WERI-Rb-1 (cell line): ENCODE measurements at places on chromosomes 2 and 18.

- DNase-seq: no peak
Measured at GRCh38 chr2:146997488-146997887, 847.3 kb upstream of the ACVR2A start.

- DNase-seq: peak; percentile 45
Measured at GRCh38 chr18:7393080-7393479, 162.2 kb downstream of the LRRC30 start.

GRCh38 chr2:148971547-148971946 is 67.0 kb upstream of the LYPD6B start:
- DNase-seq: no peak

DNA sequence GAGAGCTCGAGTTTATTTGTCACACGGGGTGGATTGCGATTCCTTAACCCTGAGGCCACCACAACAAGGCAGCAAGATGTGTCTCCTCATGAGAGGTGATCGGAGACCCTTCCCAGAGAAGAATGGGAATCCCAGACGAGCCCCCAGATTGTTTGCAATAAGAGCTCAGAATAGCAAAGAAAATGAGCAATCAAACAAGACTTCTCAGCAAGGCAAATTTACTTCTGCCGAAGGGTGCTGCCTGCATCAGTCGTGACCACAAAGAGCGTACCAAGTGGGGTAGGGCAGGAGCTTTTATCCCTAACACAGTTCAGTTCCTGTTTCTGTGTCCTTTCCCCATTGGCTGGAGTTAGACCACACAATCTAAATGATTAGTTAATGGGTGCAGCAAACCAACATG is 237.5 kb upstream of the SYT4 start:
- DNase-seq: no peak

DNA sequence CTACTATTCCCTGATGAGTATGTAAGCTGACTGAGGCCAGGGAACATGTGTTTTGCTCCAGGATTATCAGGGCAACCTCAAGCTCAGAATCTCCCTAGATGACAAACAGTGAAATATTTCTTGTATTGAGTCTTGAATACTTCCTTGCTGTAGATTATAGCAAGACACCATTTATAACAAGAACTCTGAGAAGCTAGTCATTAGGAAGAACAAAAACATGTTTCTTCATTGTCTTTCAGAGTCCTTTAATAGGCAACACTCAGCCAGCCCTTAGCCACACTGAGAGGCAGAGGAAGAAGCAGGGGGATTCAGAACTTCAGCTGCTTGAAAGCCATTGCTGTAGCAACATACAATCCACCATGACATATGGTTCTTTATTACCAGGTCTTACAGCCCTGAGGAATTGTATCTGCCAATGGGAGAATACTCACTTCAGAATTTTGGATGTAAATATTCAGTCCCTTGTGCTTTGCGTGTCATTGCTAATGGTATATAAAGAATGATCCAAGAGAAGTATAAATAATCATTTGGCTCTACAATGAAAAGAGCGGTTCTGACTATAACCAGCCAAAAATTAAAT is 117.5 kb upstream of the NCKAP5 start:
- no peak for DNase-seq

- DNase-seq: peak; percentile 28
Measured at GRCh38 chr18:46310258-46310657, 206.1 kb downstream of the HAUS1 start.
